ENCODE measurements at places on chromosomes 1 and 21.

GRCh38 chr21:34907461-34908418 is 141.4 kb downstream of the RUNX1 start:
- no peak for DNase-seq

DNA sequence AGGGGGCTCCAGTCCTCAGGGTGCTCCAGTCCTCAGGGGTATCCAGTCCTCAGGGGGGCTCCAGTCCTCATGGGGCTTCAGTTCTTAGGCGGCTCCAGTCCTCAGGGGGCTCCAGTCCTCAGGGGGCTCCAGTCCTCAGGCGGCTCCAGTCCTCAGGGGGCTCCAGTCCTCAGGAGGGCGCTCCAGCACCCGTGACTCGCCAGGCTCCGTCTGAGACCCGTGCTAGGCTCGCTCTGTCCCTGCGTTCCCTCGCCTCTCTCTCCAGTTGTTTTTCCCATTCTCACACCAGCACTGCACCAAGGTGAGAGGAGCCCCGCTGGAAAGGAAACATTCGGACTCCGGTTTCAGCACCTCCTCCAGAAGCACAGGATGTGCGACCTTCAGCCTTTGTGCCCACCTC is 9.4 kb upstream of the OR2M2 start:
- DNase-seq = no peak

DNA sequence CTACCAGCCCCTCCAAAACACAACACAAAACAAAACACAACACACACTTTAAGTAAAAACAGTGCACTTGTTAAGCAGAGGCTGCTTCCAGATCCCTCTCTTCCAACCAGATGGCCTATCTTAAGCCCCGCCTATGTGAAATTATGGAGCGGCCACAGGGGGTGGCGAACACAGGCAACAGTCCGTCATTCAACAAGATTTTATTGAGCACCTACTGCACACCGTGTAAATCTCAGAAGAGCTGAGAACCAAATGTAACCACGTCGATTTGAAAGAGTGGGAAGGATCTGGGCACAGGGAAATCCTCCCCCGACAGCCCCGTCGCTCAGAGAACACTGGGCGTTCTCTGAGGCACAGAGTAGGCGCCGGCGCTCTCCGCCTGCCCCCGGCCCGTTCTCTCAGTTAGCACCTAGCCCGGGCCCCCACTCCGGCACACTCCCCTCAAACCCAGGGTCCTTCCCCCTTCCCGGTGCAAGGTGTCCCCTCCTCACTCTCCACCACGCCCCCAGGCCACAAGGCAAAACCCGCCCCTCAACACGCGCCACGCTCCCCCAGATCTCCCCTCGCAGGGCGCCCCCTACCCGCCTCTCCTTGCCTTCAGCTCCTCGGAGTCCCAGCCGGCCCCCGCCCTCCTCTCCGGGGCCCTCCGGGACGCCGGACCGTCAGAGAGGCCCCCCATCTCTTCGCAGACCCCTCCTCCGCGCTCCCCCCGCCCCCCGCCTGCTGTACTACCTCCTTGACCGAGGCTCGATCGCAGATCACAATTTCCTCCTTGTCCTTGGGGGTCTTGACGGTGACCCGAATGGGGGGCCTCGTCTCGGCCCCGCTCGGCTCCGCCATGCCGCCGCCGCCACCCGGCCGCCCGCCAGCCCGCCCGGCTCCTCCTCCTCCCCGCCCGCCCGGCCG is 483 bp downstream of the UBQLN4 start:
- peak; percentile 39 for DNase-seq

- no peak for DNase-seq
These were observed 11.8 kb downstream of the ACOT11 start for GRCh38 chr1:54559771-54560231.

GRCh38 chr1:206847337-206847834 is 18.0 kb upstream of the IL20 start:
- DNase-seq = no peak

DNA sequence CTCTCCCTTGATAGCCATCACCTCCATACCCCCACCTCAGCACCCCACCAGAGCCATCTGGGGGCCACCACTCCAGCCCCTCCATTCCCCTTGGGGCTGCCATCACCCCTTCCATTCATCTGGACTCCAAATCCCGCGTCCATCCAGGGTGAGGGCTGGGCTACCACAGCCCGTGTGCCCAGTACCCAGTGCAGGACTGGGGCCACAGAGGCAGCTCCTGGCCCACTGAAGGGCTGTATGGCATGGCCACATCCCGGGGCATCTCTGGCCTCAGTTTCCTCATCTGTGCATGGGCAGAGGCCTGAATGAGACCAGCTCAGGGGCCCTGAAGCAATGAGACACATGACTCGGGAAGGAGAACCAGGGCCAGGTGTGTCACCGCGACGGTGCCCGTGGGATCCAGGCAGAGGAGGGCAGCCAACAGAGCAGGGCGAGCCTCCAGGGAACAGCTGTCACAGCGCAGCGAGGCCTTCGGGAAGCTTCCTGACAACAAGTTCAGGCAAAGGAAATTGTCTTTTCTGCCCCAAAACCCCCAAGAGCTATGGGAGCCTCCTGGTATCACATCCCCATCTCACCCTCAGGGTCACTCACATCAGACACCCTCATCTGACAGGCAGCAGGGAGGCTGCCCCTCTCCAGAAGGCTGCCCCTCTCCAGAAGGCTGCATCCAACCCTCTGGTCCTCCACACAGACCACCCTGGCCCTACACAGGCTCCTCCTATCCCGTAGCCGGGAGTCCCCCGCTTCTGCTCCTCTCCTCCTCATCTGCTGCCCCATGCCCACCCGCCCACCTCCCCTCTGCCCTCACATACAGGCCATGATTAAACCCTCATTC is 76.3 kb downstream of the MEGF6 start:
- no peak for DNase-seq

- no peak for DNase-seq
These were observed 31.0 kb upstream of the IL19 start for GRCh38 chr1:206739411-206740076.

DNA sequence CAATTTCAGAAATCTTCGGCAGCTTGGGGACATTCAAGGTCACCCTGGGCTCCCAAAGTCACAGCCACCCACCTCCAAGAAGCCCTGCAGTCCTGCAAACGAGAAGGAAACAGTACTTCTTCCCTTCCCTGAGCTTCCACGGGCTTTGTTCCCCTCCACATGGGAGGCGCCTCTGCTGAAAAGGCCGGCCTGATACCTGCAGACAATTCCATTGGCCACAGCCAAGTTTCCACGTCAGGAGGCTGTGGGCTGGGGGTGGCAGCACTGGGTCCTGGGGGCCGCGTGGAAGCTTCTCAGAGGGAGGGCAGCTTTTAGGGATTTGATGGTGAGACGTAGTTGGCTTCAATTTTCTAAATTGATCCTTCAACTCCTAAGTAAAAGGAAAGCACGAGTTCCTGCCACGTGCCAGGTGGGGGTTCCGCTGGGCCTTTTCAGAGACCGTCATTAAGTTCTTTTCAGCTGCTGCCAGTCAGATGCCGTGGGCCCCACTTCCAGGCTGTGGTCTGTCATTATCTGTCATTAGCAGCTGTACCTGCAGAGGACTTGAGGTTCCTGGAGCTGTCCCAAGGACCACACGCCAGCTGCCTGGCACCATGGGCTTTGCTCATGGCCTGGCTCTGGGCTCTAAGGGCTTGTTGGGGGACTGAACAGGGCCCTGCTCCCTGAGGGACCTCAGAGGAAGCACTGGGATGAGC is 98.7 kb downstream of the CRYAA start:
- DNase-seq = no peak

- DNase-seq = no peak
These were observed 51.1 kb downstream of the SKI start for GRCh38 chr1:2279210-2279639.

GRCh38 chr1:21206117-21206516 is 29.4 kb upstream of the EIF4G3 start:
- no peak for DNase-seq

- no peak for DNase-seq
These were observed 61.5 kb upstream of the LYST start for GRCh38 chr1:235928197-235928596.

DNA sequence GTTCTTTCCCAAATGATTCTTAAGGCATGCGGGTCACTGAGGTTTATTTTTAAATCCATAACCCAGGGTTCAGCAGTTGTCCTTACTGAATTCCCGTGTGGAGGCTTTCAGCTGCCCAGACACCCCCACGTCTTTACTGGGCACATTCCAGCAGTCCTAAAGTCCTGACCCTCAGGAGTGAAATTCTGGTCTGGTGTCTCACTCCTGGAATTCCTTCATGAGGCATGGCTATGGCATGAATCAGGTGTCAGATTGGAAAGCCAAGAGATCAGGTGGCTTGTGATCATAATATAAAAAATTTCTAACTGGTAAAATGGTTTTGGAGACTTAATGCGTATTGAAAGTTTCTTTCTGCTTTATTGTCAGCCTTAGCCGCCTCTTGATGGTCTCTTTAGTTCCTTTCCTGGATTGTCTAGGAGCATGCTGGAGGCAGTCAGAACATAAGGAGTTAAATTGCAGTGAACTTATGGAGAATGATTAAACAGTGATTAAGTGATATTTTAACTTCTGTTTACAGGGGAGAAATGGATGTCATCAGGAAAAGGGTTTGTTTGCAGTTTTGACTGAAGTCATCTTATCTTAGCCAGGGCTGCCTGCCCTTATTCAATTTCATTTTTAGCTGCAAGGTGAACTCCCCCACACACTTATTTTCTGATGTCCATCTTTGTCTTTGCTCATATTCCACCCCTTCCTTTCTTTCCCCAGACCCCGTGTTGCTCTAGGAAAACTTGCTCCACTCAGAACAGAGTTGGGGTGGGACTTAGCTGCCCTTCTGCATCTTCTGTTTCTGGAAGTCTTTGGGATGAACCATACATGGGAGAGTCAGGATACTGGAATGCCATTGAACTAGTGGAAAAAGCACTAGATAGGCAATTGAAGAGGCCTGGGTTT is 25.7 kb upstream of the MACF1 start:
- no peak for DNase-seq

- DNase-seq = no peak
These were observed 93.1 kb upstream of the ETS2 start for GRCh38 chr21:38712664-38713063.

- no peak for DNase-seq
These were observed 9.5 kb downstream of the SIM2 start for GRCh38 chr21:36708286-36709029.

DNA sequence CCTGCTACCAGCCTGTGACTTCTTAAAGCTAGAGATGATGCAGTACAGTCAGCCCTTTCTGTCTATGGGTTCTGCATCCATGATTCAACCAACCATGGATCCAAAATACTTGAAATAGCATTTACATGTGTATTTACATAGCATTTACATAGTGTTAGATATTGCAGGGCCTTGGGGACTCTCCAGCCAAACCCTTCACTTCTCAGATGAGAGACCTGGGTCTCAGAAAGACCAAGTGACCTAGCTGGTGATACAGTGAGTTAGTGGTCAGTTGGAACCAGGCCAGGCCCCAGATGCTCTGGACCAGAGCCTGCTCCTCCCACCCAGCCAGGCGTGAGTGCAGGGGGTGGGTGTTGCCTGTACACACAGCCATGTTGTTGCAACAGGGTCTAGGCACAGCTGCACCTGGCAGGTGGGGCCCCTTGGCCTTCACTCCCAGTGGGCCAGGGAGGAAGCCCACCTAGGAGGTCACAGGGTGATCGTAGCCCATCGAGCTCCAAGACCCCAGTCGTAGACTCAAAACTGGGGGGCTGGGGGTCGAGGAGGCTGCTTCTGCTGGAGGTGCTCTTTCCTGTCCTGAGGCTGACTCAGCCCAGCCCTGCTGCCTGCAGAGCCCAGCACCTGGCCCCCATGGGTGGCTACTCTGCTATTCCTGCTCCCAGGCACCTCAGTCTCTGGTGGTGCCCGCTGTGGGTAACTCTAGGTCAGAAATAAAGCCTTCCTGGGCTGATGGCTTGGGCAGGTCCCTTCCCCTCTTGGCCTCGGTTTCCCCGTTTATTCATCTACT is 7.7 kb downstream of the TMEM61 start:
- no peak for DNase-seq

DNA sequence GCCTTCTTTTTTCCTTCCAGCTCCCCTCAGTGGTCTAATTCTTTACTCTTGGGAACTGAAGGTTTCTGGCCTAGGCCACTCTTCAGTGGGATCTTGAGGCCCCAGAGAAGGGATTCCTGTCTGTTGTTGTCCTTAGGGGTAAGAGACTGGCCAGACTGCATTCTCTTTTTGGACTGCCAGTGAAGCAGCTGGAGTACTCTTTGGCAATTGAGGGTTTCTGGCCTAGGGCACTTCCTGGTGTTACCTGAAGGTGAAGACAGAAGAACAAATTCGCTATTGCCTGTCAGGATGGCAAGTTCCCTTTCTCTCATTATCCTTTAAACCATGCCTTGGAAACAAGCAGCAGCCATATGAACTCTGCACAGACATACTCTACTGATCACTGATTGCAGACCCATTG is 286.6 kb upstream of the ZP4 start:
- DNase-seq = no peak

DNA sequence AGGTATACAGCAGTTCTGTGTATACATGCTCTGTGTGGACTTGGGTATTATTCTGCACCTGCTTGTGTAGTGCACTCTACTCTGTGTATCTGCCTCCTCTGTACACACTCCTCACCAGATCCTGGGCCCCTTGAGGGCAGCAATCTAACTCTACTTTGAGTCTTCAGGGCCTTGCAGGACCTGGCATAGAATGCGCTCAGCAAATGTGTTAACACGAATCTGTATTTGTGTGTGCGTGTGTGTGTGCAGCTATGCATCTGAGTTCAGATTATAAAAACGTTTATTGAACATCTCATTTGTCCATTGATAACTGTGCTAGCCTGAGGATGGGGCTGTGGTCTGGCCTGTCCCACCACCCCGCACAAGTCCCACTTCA is 3.9 kb upstream of the MEF2D start:
- no peak for DNase-seq

DNA sequence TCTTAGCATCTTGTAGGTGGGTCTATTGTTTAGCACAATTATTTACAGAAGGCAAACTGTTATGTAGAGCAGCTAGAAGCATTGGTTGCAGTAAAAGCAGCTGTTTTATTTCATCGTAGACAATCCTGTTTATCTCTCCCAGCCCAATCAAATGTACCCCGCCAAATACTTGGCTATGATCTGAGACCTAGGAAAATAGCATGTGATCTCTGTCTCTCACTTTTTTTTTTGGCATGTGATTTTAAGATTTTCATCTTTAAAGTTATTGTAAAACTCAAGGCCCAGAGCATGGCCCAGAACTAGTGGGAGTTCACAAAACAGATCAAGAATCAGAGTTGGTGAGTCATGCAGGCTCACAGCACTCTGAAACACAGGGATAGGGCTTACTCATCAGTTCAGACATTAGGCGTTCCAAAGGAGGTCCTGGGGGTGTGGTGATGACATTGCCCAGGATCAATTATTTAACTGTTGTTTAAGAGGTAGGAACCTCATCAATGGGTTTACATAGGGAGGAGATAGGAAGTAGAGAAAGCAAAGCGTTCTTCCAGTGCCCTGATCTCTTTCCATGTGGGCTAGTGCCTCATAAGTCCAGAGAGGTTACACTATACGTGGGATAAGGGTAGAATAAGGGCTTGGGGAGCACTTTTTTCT is 40.2 kb downstream of the TBX19 start:
- no peak for DNase-seq

DNA sequence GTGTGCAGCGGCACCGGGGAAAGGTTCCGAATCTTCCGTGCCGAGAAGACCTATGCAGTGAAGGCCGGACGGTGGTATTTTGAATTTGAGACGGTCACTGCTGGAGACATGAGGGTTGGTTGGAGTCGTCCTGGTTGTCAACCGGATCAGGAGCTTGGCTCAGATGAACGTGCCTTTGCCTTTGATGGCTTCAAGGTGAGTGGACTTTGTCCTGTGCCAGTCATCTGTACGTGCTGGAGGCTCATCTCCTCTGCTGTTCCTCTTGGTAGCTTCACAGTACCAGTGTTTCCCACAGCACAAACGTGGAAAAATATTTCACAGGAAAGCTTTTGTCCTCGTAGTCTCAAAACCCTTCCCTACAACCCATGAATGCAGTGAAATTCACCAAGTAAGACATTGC is 324.1 kb downstream of the ZP4 start:
- DNase-seq = no peak

Data from stimulated activated CD4-positive, alpha-beta T cell treated with anti-CD3 and anti-CD28 coated beads, Interleukin-15, amount 100 ng/mL, for 1 hour (primary cell).